Effector CD4-positive, alpha-beta T cell (primary cell): ENCODE measurements at places on chromosomes 4 and X.

DNA sequence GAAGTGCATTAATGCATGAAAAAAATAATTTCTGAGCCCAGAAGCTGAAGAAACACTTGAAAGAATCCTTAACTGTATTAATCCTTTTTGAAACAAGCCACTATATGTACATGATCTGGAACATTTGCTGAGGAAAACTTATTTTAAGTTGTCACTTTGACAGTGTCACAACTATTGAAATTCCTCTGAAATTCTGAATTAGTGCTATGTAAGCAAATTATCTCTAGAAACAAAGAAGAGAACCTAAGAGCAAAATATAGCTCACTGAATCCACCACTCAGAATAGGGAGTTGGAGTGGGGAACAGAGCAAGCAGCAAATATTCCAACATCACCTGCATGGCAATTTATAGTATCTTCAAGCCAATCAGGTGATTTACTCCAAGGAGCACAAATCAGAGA is 34.6 kb upstream of the FAM47C start:
- DNase-seq: no peak

GRCh38 chrX:120677004-120677652 is 47.3 kb upstream of the C1GALT1C1 start:
- DNase-seq: no peak

- no peak for DNase-seq
Measured at GRCh38 chr4:8592366-8593263, at the start of gene CPZ. CPZ (plus strand) TSS chr4:8592765; CDS start chr4:8592834, 69 bp downstream.

- DNase-seq: no peak
Measured at GRCh38 chr4:101451086-101451485, 103.8 kb upstream of the PPP3CA start.

- no peak for DNase-seq
Measured at GRCh38 chr4:182126096-182126495, 117.1 kb upstream of the TENM3 start.

- no peak for DNase-seq
Measured at GRCh38 chr4:16661813-16662212, 236.6 kb downstream of the LDB2 start.

DNA sequence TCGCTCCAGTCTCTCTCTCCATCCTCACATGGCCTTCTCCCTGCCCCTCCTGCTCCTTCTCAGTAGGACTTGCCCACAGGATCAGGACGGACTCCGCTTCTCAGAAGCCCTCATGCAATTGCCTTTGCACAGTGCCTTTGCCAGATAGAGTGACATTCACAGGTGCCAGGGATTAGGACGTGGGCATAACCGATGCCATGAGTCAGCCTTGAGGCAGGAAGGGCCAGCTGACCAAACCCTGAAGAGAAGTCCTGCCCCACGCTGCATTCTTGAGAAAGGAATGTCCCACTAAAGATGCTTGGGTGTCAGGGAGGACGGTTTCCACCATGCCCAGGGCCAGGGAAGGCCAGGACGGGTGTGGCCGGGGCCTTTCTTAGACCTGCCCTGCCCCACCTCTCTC is 6.6 kb upstream of the GRPEL1 start:
- no peak for DNase-seq
